CD4-positive, CD25-positive, alpha-beta regulatory T cell (primary cell): ENCODE measurements at places on chromosomes 2 and 18.

DNA sequence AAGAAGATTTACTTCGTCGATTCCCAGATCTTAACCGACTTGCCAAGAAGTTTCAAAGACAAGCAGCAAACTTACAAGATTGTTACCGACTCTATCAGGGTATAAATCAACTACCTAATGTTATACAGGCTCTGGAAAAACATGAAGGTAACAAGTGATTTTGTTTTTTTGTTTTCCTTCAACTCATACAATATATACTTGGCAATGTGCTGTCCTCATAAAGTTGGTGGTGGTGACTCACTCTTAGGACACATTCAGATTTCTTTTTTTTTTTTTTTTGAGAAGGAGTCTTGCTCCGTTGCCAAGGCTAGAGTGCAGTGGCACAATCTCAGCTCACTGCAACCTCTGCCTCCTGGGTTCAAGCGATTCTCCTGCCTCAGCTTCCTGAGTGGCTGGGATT, 26.8 kb downstream of the MSH2 start:
- no peak for DNase-seq

GRCh38 chr18:76750917-76751890, 71.2 kb upstream of the ZNF236 start:
- DNase-seq, result no peak

DNA sequence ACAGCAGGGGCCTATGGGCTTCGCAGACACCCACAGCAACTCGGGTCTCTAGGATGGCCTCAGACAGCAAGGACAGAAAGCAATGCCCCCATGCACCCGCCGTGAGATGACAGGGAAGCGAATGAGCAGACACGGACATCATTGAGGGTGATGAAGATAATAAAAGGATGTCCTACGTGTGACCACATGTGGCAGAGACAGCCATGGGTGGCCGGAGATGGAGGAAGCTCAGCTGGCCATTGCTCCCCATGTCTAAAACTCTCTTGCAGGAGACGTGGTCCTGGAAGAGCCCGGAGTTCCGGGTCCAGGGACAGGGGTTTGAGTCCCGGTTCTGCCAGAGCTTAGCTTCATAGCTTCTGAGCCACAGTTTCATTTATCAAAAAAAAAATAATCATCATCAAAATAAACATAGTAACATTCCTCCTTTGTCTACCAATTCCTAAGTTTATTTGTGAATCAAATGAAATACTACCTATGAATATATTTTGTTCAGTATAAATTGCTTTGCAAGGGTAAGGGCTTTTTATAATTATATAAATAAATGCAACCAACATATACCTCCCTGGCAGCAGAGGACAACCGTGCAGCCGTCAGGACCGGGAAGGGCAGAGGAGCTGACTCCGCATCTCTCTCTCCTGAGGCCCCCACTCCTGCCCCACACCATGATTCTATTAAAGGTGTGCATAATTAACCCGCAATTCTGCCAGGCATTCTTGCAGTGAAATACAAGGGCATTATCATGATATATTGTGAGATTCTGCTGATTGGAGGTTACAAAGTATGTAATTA, 401.4 kb upstream of the MYT1L start:
- DNase-seq, result no peak

GRCh38 chr2:152718909-152719645, 657 bp downstream of the ARL6IP6 start:
- DNase-seq, result no peak

- no peak for DNase-seq
Observed at GRCh38 chr18:59927246-59927825, 27.5 kb downstream of the PMAIP1 start.

GRCh38 chr2:200321780-200322534, 15.5 kb downstream of the SPATS2L start:
- DNase-seq, result no peak

GRCh38 chr2:54803783-54804751, 80.6 kb downstream of the EML6 start:
- peak; percentile 14 for DNase-seq

DNA sequence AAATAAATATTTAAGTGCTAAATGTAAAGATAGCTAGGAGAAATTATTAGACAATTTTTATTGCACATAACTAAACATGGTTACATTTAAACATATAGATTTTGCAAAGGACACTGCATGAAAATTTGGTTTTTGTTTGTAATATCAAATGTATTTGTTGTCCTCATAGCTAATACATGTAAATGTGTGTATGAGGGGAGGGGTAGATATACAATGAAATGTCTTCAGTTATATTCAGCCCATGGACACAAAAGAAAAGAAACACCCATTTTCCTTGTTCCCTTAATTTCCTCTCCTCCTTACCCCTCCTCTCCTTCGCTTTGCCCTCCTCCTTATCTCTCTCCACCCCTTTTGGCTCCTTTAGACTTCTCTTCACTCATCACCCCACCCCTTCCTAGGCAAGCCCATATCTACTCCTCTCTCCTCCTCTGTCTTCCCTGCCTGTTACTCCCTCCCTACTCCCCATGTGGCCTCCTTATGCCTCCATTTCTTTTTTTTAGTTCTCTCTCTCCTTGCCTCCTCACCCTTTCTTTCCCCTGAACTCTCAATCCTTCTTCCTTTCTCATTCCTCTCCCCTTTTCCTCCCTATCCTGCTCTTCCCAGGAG, 1.4 kb downstream of the COL3A1 start:
- no peak for DNase-seq

- no peak for DNase-seq
Observed at GRCh38 chr2:3442185-3442584, 62.7 kb downstream of the TRAPPC12 start.

DNA sequence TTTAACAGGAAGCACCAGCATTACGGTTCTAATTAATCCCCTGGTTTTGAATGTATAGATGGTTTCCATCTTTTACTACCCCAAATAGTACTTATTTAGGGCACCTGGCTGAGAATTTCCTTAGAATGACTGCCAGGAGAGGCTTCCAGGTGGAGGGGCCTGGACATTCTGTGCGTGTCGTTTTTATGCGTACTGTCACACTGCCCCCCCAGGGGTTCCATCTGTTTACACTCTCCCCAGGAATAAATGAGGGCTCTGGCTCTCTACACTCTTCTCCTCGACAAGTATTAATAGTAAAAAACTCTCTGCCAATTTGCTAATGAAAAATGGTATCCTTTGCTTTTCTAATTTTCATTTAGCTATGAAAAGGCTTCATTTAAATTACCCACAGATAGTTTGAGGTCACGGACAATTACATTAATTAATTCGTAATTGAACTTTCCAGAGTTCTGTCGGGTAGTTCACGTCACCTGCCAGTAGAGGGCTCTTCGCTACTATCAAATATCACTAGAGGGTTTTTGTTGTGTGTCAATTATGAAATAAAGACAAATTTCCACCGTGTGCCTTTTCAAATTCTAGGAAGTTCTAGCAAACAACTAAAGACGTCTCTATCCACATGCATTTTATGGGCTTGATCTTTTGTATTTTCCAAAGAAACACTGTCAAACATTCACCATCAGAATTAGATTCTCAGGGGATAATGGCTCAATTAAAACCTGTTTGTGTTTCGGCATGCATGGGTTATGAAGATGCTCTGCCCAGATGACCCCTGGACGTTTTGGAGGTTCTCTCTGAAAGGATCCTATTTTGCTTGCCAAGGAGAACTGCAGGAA, 88.8 kb upstream of the ASB18 start:
- no peak for DNase-seq

GRCh38 chr2:102109016-102109415, 33.5 kb upstream of the IL1R1 start:
- no peak for DNase-seq

GRCh38 chr18:70028734-70029133, 81.1 kb upstream of the CD226 start:
- no peak for DNase-seq
